ENCODE measurements at places on chromosomes 13 and 19.

GRCh38 chr19:45569619-45570421, 14.8 kb downstream of the OPA3 start:
- DNase-seq, result no peak

DNA sequence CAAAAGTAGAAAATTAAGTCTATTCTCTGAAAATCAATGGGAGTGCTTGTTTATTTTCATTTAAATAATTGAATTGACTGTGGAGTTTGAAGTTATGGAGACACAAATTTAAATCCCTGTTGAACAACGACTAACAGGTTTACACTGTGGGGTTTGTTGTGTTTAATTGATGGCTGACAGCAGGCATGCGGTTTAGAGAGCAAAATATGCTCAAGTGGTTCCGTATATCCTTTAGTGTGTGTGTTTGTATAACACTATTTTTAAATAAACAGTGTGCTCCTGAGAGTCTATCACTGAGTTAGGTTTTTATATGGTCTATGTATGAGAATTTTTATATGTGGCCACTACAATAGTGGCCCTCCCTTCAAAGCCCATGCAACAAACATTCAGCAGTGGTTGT, 332.0 kb downstream of the GPC6 start:
- no peak for DNase-seq

DNA sequence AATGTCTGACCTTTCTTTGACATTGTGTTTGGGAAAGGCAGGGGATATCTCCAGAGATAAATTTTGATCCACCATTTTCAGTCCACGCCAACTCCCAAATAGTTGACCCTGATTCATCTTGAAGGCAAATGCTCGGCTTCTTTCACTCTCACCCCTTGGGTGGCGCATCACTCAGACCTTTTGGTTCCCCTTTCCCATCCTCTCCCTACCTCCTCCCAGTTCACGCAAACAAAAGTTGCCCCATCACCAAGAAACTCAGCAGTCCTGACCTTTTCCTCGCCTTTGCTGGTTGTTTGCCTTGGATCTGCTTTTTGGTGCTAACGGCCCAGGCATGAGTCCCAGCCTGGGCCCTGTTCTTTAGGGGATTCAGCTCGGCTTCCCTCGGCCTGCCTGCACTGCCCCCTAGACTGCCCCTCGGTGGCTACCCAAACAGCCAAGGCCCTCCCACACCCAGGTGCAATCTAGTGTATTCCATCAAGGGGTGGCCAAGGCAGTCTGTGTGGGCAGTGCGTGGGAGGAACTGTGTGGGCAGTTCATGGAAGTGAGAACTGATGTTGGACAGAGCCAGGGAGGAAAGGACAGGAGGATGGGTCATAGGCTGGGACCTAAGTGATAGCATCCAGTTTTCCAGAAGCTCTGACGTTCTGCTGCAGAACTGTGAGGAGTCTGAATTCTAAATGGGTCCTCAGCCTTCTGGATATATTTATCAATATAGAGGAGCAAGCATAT, 255.7 kb downstream of the DLEU7 start:
- DNase-seq, result no peak

GRCh38 chr13:63297163-63297562, 1881.5 kb upstream of the PCDH20 start:
- DNase-seq, result no peak

DNA sequence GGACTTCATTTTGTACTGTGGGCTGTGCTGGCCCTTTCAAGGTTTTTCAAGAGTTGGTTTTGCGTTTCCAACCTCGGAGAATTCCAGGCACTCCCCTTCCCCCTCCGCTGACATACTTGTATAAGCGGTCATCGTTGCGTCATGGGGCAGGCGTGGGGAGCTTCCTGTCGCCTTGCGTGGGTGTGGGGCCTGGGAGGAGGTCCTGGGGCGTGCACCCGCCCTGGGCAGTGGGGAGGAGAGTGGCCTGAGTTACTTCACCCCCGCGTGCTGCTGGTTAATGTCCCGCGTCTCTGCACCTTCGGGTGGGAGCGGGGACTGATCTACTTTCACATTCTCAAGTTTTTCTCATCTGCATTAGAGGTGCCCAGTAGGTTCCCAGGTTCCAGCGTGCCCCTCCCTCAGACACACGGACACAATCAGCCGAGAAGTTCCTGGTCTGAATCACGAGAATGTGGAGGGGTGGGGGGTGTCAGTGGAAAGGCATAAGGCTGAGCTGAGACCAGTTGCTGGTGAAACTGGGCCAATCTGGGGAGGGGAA, 4.1 kb downstream of the IER2 start:
- DNase-seq, result no peak

GRCh38 chr13:60453490-60453889, 56.5 kb downstream of the TDRD3 start:
- no peak for DNase-seq

- DNase-seq, result no peak
Measured at GRCh38 chr19:44602081-44602480, 11.3 kb upstream of the IGSF23 start.

DNA sequence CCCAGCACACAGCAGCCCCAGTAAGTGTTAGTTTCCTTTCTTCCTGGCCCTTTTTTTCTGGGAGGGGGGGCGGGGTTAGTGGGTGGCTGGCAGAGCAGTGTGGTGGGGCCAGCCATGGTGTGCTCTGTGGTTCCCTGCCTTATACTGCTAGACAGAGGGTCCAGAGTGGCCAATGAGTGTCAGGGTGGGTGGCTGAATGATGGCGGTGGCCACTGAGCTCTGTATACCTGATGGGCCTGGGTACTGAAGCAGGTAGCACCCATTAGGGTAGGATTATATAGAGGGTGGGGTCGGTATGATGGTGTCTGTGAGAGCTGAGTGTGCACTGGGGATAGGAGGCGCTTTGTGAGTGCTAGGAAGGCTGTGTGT, 13.8 kb downstream of the CIC start:
- DNase-seq, result no peak

DNA sequence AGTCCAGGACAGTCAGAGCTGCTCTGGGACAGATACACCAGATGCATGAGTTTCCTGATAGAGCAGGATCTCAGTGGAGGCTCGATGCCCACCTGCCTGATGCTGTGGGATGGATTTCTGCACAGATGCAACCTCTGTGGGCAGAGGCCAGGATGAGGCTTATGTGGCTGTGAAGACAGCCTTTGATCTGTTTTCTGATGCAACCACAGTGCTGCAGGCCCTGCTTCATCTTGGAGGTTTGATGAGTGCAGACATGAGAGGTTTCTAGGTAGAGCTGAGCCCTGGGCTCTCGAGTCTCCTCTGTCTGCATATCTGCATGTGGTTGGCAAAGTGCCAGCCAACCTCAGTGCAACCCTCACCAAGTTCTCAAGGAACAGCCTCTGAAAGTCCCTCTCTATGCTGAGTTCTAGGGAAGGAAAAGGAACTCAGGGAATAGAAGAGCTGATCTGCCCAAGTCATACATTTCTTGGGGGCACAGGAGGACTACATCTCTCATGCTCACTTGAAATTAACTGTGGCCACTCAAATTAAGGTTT, 23.1 kb upstream of the TSHZ3 start:
- DNase-seq, result no peak

- DNase-seq, result no peak
Measured at GRCh38 chr13:70253411-70253810, 145.2 kb upstream of the KLHL1 start.

DNA sequence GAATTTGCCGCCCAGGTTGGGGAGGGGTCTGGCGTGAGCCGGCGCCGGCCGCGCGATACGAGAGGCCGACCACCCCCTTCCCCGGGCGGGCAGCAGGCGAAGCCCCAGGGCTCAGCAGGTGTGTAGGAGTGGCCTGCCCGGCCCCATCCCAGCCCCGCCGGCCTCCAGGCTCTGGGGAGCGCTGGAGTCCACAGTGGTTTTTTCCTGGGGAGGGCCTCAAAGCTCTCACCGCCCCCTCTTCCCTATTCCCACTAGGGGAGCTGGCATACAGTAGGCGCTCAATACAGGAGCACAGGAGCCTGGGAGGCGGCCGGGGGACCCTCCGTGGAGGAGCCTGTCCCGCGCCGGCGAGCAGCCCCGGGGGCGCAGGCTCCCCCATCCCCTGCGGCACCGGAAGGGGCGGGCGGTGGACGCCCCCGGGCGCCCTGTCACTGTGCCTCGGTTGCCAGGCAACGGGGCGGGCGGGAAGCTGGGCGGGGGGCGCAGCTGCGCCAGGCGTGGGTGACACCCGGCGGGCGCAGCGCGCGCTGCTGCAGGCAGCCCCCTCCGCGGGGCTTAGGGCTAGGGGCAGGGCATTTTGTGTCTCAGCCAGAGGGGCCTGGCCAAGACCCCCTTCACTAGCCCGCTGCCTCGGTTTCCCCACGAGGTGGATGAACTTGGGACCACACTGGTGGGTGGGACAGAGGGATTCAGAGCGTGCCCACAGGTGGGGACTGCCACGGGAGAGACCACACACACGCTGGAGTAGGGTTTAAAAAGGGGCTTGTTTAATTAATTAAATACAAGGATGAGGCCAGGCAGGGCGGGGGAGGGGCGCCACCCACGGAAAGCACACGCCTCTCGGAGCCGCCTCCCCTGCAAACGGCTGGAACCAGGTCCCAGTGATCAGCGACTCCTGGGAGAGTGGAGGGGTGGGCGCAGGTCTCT, 3.6 kb upstream of the REXO1 start:
- DNase-seq, result no peak

GRCh38 chr13:39379118-39379517, 223.9 kb downstream of the LHFPL6 start:
- no peak for DNase-seq

- DNase-seq, result no peak
Measured at GRCh38 chr13:49464621-49465325, 20.7 kb downstream of the SETDB2 start.

DNA sequence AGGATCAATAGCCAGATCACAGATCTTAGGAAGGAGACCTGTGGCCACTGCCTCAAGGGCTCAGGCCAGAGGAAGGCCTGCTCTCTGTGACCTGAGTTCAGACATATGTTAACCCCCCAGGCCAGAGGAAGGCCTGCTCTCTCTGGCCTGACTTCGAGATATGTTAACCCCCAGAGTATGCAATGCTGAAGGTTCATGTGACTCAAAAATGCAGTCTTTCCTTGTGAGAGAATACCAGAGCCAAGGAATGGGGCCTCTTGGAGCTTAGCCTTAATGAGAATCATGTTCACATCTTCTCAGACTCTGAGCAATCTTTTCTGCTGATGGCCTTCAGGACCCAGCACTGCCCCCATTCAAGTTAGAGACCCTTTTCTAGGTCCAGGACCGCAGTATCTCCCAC, 36.7 kb downstream of the MBNL2 start:
- DNase-seq, result no peak

GRCh38 chr13:53092931-53093330, 64.3 kb downstream of the OLFM4 start:
- no peak for DNase-seq

DNA sequence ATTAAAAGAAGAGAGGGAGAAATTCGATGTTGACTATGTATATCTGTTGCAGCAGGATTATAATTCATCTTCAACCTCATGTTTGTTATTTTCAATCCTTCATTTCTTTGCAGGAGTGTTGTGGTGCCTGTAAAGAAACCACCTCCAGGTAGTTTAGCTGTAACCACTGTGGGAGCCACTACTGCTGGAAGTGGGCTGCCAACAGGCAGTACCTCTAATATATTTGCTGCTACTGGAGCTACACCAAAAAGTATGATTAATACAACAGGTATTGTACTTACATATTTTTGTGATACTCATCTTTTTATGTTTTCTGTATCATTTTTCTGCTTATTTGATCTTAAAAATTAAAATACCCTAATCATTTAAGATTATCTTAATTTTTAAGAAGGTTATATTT, 266.5 kb downstream of the NBEA start:
- DNase-seq, result no peak

GRCh38 chr19:13957051-13957450, 4.7 kb downstream of the DCAF15 start:
- no peak for DNase-seq

GRCh38 chr13:43573361-43573740, 213.4 kb downstream of the ENOX1 start:
- DNase-seq, result no peak

DNA sequence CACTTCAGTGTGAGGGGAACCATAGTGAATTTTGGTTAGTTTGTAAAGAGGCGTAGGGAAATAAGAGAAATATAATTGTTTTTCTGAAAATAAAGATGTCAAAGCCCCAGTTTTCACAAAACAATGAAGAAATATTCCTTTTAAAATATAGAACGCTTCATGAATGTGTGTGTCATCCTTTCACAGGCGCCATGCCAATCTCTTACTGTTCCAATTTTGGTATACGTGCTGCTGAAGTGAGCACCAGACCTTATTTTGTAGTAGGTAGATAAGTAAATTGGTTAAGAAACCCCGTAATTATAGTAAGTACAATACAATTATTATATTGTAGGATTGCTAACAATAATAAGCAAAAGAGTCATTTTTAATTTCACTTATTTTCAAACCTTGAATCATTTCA, 43.3 kb downstream of the NAA16 start:
- DNase-seq, result no peak

DNA sequence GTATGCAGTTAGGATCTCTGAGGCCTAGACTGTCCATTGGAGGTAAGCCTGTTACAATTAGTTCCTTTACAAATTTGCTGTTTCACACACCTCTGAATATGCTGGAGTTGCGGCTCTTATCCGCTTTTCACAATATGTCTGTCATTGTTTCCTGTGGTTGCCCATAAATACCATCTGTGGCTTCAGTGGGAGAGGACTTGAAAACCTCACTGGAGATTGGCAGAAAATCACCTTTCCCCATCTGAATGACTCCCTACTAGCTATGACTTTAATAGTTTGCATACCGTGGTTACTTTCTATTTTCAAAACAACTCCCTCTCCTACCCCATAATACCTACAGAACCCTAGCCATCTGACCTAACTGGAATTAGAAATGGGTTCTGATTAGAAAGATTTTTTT, 454.3 kb downstream of the PCDH17 start:
- DNase-seq, result no peak

- no peak for DNase-seq
Measured at GRCh38 chr19:51082611-51083010, at the start of gene KLK14. KLK14 (minus strand) TSS chr19:51082887; CDS start chr19:51082614, 273 bp downstream.

- no peak for DNase-seq
Measured at GRCh38 chr13:60268203-60268555, 104.5 kb upstream of the DIAPH3 start.

DNA sequence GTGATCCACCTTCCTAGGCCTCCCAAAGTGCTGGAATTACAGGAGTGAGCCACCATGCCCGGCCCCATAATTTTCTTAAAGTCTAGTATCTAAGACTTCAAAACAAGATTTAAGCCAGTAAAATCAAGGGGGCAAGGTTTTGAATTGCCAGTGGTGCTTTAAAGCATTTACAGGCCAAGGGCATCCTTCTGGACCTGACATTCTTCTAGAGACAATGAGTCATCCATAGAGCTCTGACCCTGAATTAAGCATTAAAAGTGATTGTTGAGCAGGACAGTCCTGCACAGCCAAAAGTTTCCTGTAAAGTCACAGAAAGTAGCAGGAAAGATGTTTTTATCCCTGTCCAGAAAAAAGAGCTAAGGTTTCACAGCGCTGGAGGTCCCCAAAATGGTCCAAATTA, 50.9 kb upstream of the ATP12A start:
- no peak for DNase-seq
